ENCODE measurements at places on chromosomes 4 and X.

DNA sequence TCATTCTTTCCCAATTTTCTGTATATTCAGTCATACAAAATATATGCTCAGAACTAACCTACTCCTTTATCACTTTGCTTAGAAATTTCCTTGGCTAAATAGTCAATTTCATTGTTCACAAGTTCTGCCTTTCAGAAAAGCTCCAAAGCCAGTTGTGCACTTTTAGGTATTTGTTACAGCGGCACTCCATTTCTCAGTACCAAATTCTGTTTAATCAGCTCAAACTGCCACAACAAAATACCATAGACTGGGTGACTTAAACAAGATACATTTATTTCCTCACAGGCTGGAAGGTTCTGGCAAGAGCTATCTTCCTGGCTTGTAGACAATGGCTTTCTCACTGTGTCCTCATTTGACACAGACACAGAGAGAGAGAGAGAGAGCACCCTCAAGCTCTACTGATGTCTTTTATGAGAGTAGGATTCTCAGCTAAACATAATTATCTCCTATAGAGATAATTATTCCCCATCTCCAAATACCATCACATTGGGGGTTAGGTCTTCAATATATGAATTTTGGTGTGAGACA is 188.8 kb upstream of the FSTL5 start:
- no peak overlapping the region for H3K4me3 ChIP-seq
- H3K36me3 ChIP-seq, result no peaks in the 10 kb centered on the region
- no peak for DNase-seq
- H3K27ac ChIP-seq, result no peak overlapping the region
- H3K4me1 ChIP-seq, result no peaks in the 10 kb centered on the region

- H3K4me1 ChIP-seq, result peaks cover 100% of the 10 kb centered on the region
- no peaks in the 10 kb centered on the region for H3K27me3 ChIP-seq
- H3K27ac ChIP-seq, result peak overlapping the region; percentile 95
- H3K36me3 ChIP-seq, result no peaks in the 10 kb centered on the region
These were observed 7.5 kb downstream of the SEPTIN6 start for GRCh38 chrX:119685225-119686066.

GRCh38 chrX:9665113-9665512 is 100.5 kb downstream of the GPR143 start:
- no peak overlapping the region for H3K4me3 ChIP-seq
- no peak for DNase-seq
- H3K4me1 ChIP-seq, result no peaks in the 10 kb centered on the region
- no peaks in the 10 kb centered on the region for H3K36me3 ChIP-seq
- no peak overlapping the region for H3K27ac ChIP-seq

DNA sequence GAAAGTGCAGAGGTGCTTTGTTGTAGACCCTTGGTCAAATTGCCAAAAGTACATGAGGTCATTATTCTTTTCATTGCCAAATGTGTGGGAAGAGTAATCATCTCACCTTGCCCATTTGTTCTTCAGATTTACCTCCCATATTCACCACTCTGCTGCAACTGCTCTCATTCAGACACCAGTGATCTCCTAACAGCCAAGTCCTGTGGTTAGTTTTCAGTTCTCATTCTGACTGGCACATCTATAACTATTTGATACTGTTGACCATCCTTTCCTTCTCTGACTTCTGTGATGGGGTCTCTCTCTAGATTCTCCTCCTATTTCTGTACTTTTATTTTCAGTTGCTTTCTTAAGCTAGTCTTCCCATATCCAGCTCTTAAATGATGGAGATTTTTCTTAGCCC is 39.8 kb downstream of the GRIA3 start:
- no peak overlapping the region for H3K4me3 ChIP-seq
- H3K27me3 ChIP-seq, result no peaks in the 10 kb centered on the region
- DNase-seq, result no peak
- H3K36me3 ChIP-seq, result no peaks in the 10 kb centered on the region
- no peak overlapping the region for H3K27ac ChIP-seq

- no peaks in the 10 kb centered on the region for H3K27me3 ChIP-seq
- H3K4me3 ChIP-seq, result no peak overlapping the region
- DNase-seq, result no peak
- H3K4me1 ChIP-seq, result no peaks in the 10 kb centered on the region
These were observed 33.9 kb downstream of the LRP2BP start for GRCh38 chr4:185361872-185362271.

- DNase-seq, result no peak
- H3K27me3 ChIP-seq, result peaks cover 26% of the 10 kb centered on the region
- H3K36me3 ChIP-seq, result no peaks in the 10 kb centered on the region
- no peaks in the 10 kb centered on the region for H3K4me1 ChIP-seq
- no peak overlapping the region for H3K27ac ChIP-seq
These were observed 74.6 kb upstream of the AP1S2 start for GRCh38 chrX:15929194-15929593.

DNA sequence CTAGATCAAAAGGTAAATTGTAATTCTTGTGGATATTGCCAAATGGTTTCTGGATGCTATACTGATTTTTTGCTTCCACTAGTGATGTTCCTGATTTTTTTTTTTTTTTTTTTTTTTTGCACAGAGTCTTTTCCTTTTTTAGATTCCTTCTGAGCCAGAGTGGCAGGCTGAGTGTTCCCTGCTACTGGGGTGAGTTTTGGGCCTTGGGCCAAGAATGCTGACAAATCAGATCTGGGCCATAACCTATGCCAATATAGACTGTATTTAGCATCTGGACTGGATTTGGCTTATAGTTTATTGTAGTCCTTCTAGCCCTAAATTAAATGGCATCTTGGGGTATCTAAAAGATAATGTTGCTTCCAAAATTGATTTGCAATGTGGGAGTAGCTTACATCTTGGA is 52.8 kb downstream of the REPS2 start:
- H3K27ac ChIP-seq, result no peak overlapping the region
- no peak for DNase-seq
- no peaks in the 10 kb centered on the region for H3K27me3 ChIP-seq
- H3K36me3 ChIP-seq, result no peaks in the 10 kb centered on the region
- H3K4me3 ChIP-seq, result no peak overlapping the region

- H3K27me3 ChIP-seq, result no peaks in the 10 kb centered on the region
- no peaks in the 10 kb centered on the region for H3K4me1 ChIP-seq
- no peak for DNase-seq
- no peak overlapping the region for H3K4me3 ChIP-seq
These were observed 302.6 kb downstream of the CBLL2 start for GRCh38 chrX:22575161-22575845.

GRCh38 chr4:119652998-119653397 is 24.4 kb upstream of the PDE5A start:
- no peak overlapping the region for H3K4me3 ChIP-seq
- H3K36me3 ChIP-seq, result no peaks in the 10 kb centered on the region
- no peak overlapping the region for H3K27ac ChIP-seq

GRCh38 chr4:39020130-39020529 is 12.1 kb downstream of the TMEM156 start:
- H3K27ac ChIP-seq, result no peak overlapping the region
- H3K36me3 ChIP-seq, result peaks cover 21% of the 10 kb centered on the region
- H3K27me3 ChIP-seq, result no peaks in the 10 kb centered on the region
- no peaks in the 10 kb centered on the region for H3K4me1 ChIP-seq
- H3K4me3 ChIP-seq, result no peak overlapping the region

DNA sequence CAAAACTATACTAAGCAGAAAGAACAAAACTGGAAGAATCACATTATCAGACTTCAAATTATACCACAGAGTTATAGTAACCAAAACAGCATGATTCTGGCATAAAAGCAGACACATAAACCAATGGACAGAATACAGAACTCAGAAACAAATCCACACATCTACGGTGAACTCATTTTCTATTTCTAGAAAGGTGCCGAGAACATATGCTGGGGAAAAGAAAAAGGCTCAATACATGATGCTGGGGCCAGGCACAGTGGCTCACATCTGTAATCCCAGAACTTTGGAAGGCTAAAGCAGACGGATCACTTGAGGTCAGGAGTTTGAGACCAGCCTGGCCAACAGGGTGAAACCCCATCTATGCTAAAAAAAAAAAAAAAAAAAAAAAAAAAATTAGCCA is 52.7 kb downstream of the ATRX start:
- H3K27ac ChIP-seq, result no peak overlapping the region
- no peak overlapping the region for H3K4me3 ChIP-seq
- H3K4me1 ChIP-seq, result peaks cover 16% of the 10 kb centered on the region
- H3K36me3 ChIP-seq, result no peaks in the 10 kb centered on the region
- DNase-seq, result no peak
- no peaks in the 10 kb centered on the region for H3K27me3 ChIP-seq

GRCh38 chr4:36278789-36279188 is 2.6 kb upstream of the DTHD1 start:
- H3K27ac ChIP-seq, result no peak overlapping the region
- H3K27me3 ChIP-seq, result no peaks in the 10 kb centered on the region
- no peaks in the 10 kb centered on the region for H3K4me1 ChIP-seq
- no peak for DNase-seq
- H3K4me3 ChIP-seq, result no peak overlapping the region
- H3K36me3 ChIP-seq, result no peaks in the 10 kb centered on the region

DNA sequence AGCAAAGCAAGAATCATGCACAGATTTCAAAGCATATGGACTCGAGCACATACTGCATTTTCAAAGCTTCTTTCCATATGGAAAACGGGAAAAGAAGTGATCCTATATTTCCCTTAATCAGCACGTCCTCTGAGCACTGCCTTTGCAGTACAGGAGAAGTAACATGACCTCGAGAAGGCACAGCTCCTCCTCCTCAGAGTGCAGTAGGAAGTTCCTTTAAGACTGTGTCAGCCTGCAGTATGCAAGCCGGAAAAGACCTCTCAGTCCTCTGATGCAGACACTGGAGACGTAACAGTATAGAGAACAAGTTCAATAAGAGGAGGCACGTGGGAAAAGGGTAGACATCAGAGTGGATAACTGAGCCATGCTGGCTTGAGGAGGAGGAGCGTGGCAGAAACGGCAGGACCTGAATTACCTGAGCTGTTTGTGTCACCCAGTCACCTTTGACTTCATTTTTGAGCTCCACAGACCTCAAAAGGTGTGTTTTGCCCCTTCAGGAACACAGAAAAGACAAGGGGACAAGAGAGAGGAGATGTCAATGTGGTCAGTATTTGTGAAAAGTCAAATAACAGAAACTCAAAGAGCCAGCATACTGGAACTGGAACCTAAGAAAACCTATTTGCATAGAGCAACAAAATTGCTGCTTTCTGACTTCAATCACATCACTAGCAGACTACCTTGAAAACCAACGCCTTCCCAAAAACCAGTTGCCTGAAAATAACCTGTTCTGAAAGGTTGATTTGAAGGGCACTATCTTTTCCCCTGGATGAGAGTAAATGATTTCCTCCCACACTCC is 20.8 kb downstream of the IRF2 start:
- DNase-seq, result no peak
- no peaks in the 10 kb centered on the region for H3K36me3 ChIP-seq
- H3K4me3 ChIP-seq, result peak overlapping the region; percentile 35

DNA sequence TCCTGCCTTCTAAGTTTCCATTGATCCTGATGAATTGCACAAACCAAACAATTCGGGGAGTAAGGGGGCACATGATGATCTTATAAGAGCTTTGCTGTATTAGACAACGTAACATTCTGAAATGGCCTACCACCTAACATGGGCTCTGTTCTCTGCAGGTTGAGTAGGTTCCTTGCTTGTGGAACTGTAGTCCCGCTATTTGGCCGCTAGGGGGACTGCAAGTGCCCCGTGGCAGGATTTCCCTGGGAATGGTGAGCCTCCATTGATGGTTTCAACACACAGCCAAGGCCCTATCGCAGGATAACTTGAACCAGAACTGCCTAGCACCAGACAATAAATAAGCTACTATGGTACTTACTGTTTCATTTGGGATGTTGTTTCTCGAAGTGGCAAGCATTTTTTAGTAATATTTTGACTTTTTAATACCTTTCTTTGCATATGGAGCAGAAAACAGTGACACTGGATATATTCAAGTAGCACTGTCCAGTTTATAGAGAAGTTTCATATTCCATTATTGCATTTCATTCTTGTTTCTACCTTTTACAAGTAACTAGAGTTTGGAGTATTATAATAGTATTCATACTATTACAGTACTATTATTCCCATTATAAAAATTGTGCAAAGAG is 11.9 kb downstream of the AR start:
- peaks cover 7% of the 10 kb centered on the region for H3K27me3 ChIP-seq
- no peaks in the 10 kb centered on the region for H3K36me3 ChIP-seq
- H3K27ac ChIP-seq, result no peak overlapping the region
- no peak for DNase-seq

- H3K36me3 ChIP-seq, result no peaks in the 10 kb centered on the region
- peak; percentile 98 for DNase-seq
- peaks cover 44% of the 10 kb centered on the region for H3K27me3 ChIP-seq
- H3K4me3 ChIP-seq, result peak overlapping the region; percentile 56
These were observed 13.1 kb upstream of the PRDM8 start for GRCh38 chr4:80184053-80184824.

GRCh38 chr4:98659741-98660462 is 1.5 kb upstream of the TSPAN5 start:
- H3K36me3 ChIP-seq, result no peaks in the 10 kb centered on the region
- H3K27me3 ChIP-seq, result no peaks in the 10 kb centered on the region
- peaks cover 54% of the 10 kb centered on the region for H3K4me1 ChIP-seq
- peak overlapping the region; percentile 85 for H3K27ac ChIP-seq

DNA sequence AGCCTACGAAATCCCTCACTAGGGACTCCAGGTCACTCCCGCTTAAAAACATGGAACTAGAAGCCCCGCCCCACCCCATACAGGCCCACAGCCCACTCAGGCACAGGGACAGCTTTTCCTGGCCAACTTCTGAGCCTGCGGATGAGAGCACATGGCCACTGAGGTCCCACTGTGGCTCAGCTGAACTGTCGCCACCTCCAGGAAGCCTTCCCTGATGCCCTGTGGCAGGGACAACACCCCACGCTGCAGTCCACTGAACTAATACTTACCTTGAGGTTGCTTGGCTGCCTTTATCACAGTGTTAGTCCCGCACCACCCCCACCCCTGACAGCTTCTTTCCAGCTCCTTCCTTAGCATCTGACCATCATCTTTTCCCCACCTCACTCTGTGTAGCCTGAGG is 39.3 kb upstream of the MAN2B2 start:
- H3K4me1 ChIP-seq, result no peaks in the 10 kb centered on the region
- no peak overlapping the region for H3K4me3 ChIP-seq
- no peaks in the 10 kb centered on the region for H3K27me3 ChIP-seq
- H3K27ac ChIP-seq, result no peak overlapping the region
- DNase-seq, result peak; percentile 43

DNA sequence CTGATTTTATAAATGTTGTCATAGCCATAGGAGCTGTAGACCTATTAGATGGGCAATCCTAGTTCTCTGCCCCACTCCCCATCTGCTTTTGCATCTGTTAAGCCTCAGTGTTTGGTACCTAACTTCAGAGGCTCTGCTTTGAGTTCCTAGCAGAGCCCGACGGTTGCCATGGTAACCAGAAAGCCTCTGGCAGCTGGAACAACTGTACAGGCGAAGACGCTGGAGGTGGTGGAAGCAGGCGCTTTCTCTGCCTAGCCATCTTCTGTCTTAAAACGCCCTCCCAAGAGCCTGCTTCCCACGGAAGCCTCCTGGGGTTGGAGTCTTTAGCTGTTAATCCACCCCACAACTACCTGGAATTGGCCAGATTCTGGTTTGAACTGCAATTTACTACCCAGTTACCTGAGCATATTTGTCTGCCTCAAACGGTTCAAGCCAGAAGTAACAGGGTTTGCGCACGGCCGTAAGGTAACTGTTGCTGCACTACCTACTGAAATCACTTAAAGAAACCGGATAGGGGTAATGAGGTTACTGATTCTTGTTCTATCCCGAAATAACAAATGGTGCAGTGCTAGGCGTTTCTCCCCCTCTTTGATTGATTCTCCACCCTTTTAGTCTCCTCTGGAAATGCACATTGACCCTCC is 1.0 kb upstream of the GABRG1 start:
- H3K27me3 ChIP-seq, result no peaks in the 10 kb centered on the region
- H3K27ac ChIP-seq, result no peak overlapping the region
- H3K4me3 ChIP-seq, result no peak overlapping the region
- DNase-seq, result no peak

Data from spleen (tissue), 13 donors.